Body of pancreas (tissue), 4 donors: ENCODE measurements at places on chromosomes 1 and 21. TPM values are rescaled to one million over a fixed set of nuclear protein-coding genes. Genes with fewer than 3 reads are reported as not detected.

Gene OR2W3
- total RNA-seq = not detected

DNA sequence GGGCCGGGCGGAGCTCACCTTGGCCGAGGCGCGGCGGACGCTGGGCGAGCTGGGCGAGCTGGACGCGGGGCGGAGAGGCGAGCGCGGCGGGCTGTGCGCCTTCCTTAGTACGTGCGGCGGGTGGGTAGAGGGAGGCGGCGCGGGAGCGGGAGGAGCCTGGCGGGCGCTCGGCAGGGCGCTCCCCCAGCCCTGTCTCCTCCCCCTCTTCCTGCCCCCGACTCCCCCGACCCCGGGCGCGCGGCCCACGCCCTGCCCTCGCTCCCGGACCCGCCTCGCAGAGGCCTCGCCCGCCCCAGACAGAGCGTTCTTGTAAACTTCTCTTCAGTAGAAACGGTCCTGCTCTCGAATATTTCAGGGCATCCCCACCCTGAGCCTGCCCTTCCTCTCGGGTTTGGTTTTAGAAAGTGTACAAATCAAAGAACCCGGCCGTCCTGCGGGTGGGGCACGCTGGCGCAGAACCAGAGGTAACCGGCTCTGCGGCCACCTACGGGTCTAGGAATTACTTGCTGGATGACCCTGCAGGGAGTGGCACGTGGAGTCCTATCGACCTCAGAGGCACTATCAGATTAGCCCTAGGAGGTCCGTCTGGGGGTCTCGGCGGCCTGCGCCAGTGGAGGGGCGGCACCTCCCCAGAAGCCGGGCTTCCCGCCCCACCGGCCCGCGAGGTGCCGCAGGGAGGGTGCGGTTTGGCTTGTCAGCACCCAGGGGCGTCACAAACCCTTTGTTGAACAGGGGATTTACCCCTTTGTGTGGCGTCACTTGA is at the start of gene S100A10:
TSS of gene S100A10 (minus strand) at position 126 of the 763 bp plus-strand sequence. CDS start 7,629 bp downstream, outside the sequence.
- DNase-seq = peak; percentile 75

Gene CTSK
- 18.4 TPM for total RNA-seq

- DNase-seq = no peak
These were observed 85.4 kb upstream of the ROR1 start for GRCh38 chr1:63688302-63688890.

DNA sequence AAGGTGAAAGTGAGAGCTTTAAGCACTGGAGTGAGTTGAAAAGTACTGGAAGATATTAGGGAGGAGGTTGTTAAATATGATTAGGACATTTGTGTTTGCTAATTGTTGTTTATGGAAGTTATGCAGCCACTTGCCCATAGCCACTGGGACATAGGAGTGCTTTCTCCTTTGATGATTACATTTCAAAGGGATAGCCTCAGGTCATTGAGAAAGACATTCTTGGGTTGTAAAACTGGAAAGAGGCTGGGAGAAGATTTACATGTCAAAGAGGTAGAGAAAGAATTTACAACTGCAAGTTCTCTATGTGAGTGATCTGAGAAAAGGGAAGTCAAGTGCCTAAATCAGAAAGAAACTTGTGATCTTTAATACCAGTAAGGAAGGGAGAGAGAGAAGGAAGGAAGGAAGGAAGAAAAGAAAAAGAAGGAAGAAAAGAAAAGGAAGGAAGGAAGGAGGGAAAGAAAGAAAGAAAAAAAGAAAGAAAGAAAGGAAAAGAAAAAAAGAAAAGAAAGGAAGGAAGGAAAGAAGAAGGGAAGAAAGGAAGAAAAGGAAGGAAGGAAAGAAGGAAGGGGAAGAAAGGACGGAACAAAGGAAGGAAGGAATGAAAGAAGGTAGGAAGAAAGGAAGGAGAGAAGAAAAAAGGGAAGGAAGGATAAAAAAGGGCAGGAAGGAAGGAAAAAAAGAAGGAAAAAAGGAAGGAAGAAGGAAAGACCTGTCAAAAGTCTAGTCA is 284.6 kb upstream of the DPYD start:
- no peak for DNase-seq
